ENCODE measurements at places on chromosomes 2 and 18. TPM values are rescaled to one million over a fixed set of nuclear protein-coding genes. Genes with fewer than 3 reads are reported as not detected.
A peak's percentile ranks its signal among the peaks of the same experiment; 100 is the strongest.

IKZF2 gene
- 0.32 TPM for total RNA-seq

GATA6 gene
- total RNA-seq: 2.1 TPM

RNF25 gene
- total RNA-seq: 42.0 TPM

RNU2-63P gene
- not detected for total RNA-seq

GRCh38 chr2:97713296-97714083 lies at the start of gene ZAP70:
Gene ZAP70, plus strand, starts transcription at chr2:97713576. Its CDS starts 10,461 bp downstream, at chr2:97724037.
- DNase-seq: no peak

DNA sequence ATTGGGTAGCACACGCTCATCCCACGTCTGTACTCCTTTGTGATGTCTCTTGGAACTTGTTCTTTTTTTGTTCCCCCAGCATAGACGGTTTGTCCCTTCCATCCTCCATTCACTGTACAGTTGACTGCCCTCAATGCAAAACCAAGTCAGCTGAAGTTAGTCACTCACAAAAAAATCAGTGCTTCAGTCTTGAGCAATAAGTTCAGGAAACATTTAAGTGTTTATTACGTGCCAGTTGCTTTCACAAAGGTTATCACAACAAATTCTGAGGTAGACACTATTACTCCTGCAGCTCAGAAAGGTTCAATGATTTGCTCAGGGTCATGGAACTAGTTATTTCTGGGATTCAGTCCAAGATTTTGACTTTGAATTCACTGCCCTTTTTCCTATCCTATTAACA lies 102.2 kb downstream of the PDE1A start:
- DNase-seq: no peak

- DNase-seq: peak; percentile 34
Measured at GRCh38 chr2:23620841-23621341, 235.9 kb downstream of the KLHL29 start.

GRCh38 chr2:160940271-160940670 lies 220.0 kb upstream of the TANK start:
- DNase-seq: no peak

GRCh38 chr18:23257137-23257536 lies 121.9 kb downstream of the CABLES1 start:
- DNase-seq: no peak

- no peak for DNase-seq
Measured at GRCh38 chr2:151063271-151063670, 198.4 kb downstream of the RBM43 start.

GRCh38 chr2:189267925-189268579 lies 88.5 kb upstream of the COL5A2 start:
- DNase-seq: no peak

GRCh38 chr2:231290321-231291015 lies 92.0 kb downstream of the ARMC9 start:
- DNase-seq: no peak
